ENCODE measurements at places on chromosomes 3 and 15.

DNA sequence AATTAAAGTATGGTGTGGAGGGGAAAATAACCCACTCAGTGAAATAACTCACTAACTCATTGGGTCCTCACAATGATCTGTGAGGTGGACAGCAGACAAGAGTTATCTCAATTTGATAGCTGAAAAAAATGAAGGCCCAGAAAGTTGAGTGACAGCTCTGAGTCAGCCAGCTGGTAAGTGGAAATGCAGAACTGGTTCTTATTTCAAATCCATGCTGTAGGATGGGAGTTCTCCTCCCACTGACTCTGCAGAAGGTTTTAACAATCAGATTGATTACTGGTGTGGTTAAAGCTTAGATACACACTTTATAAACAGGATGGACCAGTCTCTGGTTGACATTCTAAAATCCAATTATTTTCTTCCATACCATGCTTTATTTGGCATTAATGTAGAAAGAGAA, 87.0 kb upstream of the LMOD3 start:
- no peak for DNase-seq

GRCh38 chr3:190579514-190580137, 65.7 kb downstream of the IL1RAP start:
- DNase-seq = no peak

- no peak for DNase-seq
Measured at GRCh38 chr3:173531602-173532001, 134.1 kb downstream of the NLGN1 start.

GRCh38 chr15:61309617-61310016, 80.5 kb upstream of the RORA start:
- DNase-seq = no peak

DNA sequence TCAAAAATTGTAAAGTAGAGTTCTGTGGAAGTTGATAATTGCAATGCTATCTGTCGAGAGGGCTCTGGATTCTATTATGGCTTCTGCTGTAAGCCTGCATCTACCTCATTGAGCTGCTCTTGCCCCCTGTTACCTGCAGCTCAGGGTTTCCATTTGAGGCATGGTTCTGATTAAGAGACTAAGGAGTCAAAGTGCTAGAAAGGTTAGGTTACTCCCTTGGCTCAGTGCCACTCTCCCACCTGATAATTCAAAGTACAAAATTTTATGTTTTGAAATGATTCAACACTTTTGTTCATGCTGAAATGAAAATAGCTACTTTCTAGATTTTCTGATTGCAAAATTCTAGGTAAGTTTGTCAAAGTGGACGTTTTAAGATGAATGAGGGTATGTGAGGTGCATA, 220.5 kb upstream of the SATB1 start:
- no peak for DNase-seq

DNA sequence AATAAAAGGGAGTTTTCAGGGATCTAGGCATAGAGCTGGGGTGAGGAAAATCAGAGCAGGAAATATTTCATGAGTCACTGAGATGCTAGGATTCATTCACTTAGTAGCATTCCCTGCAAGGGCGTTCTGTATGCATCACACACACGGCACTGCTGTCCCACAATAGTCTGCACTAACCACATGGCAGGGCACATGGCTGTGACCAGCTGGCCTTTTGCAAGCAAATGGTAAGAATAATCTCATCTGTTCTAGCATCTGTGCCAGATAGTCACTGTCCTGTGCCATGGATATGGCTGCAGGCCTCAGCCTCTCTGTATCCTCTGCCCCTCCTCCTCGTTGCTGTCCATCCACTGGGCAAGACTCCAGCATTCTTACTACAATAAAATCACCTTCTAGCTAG, 37.8 kb downstream of the BOC start:
- peak; percentile 12 for DNase-seq

- no peak for DNase-seq
Measured at GRCh38 chr3:113070072-113070640, 79.4 kb downstream of the GTPBP8 start.

DNA sequence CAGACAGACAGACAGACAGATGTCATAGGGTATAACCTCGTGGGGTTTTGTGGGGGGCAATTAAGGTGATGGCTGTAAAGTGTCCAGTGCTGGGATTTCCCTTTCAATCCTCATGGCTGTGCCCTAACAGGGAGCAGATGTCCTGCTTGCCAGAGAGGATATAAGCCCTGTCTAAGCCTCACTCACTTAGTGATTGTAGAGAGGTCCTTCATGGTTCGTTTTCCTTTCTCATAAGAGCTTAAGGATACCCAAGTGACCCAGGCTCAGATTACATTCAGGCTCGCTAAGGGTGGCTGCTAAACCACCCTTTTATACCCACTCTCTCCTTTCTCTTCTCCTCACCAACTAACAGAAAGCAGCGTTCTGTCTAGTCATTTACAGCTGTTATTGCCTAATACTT, 19.2 kb downstream of the LYSMD2 start:
- DNase-seq = no peak

DNA sequence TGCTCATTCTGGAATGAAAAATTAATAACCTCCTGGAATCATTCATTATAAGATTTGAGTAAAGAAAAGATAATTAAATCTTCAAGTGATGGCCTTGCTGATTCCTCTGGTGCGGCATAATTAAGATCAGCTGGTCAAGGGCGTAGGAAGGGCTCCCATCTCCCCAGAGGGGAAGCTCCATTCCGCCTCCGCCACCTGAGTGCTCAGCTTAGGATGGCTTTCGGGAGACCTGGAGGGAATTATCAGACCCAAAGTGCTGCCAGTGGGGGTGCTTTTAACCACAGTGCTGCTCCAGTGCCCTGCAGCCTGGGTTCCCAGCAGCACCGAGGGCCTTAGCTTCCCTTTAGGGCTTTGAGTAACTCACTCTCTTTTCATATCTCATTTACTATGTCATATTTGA, 556.6 kb upstream of the RGMA start:
- no peak for DNase-seq

GRCh38 chr3:160478338-160478737, 28.8 kb upstream of the TRIM59 start:
- no peak for DNase-seq

DNA sequence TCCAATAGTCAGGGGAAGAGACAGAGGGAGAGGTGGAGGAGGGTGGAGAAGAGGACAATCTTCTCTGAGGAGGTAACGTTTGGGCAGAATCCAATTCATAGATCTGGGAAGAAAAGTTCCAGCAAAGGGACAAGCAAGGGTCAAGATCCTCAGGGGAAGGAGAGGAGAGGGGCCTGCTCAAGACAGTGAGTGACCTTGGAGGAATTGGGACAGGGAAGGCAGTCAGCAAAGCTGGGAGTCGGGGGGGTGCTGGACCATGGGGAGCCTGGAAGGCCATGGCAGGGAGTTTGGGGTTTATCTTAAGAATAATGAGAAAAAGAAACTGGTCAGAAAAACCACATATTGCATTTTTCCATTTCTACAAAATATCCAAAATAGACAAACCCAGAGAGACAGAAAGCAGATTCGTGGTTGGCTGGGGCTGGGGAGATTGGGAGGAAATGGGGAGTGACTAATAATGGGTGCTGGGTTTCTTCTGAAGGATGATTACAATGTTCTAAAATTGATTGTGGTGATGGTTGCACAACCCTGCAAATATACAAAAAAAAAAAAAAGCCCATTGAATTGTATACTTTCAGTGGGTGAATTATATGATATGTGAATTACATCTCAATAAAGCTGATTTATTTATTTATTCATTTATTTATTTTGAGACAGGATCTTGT, 19.6 kb upstream of the SRP14 start:
- DNase-seq = no peak

DNA sequence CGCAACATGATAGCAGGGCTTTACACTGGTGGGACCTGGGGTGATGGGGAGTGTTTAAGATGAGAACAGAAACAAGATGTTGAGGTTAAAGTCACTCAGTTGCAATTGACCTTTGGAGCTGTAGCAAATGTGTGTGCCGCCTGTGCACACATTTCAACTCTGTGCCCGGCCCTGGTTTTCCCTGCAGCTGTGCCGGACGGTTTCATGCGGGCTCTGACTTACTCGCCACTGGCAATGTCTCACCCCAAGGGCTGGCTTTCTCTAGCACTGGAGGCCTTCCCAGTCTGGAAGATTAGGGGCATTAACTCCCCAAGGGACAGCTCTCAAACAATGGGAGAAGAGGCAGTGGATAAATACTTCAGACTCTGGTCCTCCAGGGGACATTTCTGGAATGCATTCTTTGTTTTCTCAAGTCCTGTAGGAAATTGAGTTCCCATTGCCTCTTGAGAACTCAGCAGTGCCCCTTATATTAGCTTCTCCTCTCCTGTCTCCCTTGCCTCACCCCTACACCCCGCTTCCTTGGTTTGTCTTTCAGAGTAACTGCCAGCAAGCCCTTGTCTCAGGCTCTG, 152.5 kb downstream of the EDEM1 start:
- no peak for DNase-seq

Data from T1000 (cell line).